AG04449 (cell line): ENCODE measurements at places on chromosomes 2 and 18.

DNA sequence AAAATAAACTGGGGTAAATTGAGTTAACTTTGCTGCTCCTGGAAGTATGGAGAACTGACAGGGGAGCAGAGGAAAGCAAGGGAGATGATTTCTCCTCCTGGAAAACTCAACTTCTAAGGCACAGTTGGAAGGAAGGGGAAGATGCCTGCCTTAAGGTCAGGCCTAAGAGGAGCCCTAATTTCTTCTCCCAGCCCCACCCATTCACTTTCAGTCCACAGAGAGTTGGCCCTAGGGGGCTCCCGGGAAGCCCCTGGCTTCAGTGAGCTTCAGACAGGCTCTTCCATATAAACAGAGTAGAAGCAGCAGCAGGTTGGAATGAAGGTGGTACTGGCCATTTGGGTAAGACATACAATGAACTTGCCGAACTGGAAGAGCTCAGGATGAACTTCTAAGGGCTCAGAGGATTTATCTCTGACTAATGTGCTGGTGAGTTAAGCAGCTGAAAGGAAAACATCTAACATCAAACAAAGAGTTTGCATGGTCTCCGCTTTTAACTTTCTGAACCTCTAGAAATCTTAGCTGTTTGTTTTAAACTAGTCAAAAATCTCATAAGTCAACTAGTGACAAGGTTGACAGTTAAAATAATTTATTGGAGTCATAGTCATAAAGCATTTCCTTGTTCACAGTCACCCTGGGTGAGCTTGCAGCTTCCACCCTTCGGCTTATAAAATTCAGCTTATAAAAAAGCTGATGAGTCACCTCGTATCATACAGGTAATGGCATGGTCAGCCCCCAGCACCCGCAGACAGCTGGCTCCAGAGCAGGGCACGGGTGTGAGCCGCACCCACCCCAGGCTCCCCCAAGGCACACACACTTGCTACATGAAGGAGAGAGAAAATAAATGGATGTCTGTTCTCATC is 9.8 kb downstream of the MALL start:
- DNase-seq, result no peak

- DNase-seq, result no peak
Observed at GRCh38 chr2:145288650-145289496, 769.0 kb upstream of the ZEB2 start.

DNA sequence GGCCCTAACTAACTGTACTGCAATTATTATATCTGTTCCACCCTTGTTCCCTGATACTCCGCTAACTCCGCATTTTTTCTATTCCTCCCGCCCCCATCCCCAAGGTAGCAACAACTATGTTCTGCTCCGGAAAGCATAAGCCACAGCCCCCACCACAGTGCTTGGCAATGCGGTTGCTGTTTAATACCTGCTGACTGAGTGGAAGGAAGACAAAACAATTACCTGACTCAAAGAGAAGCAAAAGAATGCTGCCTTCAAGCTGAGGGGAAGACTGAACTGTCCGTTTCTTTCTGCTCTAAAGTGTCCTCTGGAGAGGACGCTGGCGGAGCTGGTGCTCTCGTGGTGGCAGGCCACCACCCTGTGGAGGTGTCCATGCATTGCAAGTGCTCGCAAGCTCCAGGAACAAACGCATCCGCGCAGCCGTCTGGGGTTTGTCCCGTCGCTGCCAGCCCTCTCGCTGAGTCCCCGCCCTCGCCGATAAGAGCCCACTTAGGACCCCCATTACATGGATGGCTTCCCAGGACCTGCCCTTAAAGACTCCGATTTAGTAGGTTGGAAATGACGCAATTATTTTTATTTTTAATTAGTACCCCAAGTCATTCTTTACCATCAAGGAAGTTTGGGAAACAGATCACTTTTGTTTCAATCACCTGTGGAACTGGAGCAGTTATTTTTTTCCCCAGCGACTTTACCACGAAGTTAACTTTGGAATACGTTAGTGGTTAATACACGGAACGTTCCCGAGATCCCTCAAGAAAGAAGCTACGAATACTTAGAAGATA is 1.6 kb upstream of the MYL12A start:
- DNase-seq, result no peak

DNA sequence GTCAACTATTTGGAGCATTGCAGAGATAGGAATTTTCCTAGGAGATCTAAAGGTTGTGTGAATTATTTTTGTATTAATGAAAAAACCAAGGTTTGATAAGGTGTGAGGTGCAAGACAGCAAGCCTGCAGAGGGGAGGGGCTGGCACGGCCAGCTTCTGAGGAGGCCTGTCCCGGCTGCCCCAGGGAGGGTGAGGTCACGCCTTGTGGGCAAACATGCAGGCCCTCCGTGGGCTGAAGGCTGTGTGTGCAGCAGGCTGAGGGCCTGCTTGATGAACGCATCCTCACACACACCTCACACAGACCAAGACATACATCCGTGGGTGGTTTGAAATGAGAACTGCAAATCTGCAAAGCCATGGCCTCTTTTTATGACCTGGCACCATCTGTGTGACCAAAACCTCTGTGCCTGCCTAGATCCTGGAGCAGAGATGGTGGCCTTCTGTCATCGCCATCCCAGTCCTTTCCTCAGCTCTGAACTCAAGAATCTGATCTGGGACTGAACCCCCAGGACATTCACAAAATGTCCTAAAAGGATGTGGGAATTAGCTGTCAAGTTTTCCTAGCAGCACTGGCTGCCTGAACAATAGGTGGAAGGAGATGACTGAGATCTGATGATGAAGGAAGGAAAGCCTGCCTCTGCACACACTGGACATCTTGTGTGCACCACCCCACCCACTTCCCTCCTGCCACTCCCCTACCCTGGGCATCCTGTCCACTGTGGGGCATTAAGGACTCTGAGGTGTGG is 102.4 kb upstream of the MGAT4A start:
- DNase-seq, result no peak

- DNase-seq, result no peak
Observed at GRCh38 chr2:23445450-23445868, 60.5 kb downstream of the KLHL29 start.
